Muscle of leg (tissue), 16 donors: ENCODE measurements at places on chromosomes 5 and 9.

- no peak overlapping the region for H3K27ac ChIP-seq
- peaks cover 5% of the 10 kb centered on the region for H3K4me1 ChIP-seq
- H3K36me3 ChIP-seq, result peaks cover under 1% of the 10 kb centered on the region
- H3K4me3 ChIP-seq, result no peak overlapping the region
- H3K27me3 ChIP-seq, result no peaks in the 10 kb centered on the region
These were observed 11.5 kb downstream of the SMIM3 start for GRCh38 chr5:150789943-150790611.

GRCh38 chr9:110583237-110583636, 3.7 kb upstream of the SVEP1 start:
- DNase-seq, result peak; percentile 66
- no peaks in the 10 kb centered on the region for H3K36me3 ChIP-seq
- H3K4me1 ChIP-seq, result peaks cover 7% of the 10 kb centered on the region

GRCh38 chr9:82957529-82958379, 105.2 kb downstream of the RASEF start:
- peaks cover under 1% of the 10 kb centered on the region for H3K27me3 ChIP-seq
- no peak overlapping the region for H3K4me3 ChIP-seq
- H3K27ac ChIP-seq, result no peak overlapping the region
- H3K4me1 ChIP-seq, result no peaks in the 10 kb centered on the region

- no peaks in the 10 kb centered on the region for H3K36me3 ChIP-seq
- no peak for DNase-seq
- no peak overlapping the region for H3K27ac ChIP-seq
- peaks cover 5% of the 10 kb centered on the region for H3K4me1 ChIP-seq
- H3K27me3 ChIP-seq, result no peaks in the 10 kb centered on the region
These were observed 77.3 kb upstream of the LARP1 start for GRCh38 chr5:154677921-154678320.

DNA sequence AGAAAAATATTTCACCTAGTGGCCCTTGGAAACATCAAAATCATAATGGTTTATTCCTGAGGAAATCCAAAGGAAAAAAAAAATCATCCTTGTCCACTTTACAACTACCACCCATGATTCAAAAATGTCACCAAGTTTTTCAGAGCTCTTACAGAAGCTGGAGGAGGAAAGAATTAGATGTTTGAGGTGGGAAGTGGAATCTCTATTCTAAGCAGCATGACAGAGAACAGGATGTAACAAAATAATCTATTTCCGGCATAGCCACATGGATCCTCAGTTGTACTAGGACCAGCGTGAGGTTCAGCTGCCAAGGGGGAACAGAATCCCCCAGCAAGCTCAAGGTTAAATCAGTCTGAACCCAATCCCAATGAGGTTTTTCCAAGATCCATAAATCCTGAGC, 40.2 kb downstream of the FBXW11 start:
- H3K27ac ChIP-seq, result no peak overlapping the region
- H3K27me3 ChIP-seq, result no peaks in the 10 kb centered on the region
- no peaks in the 10 kb centered on the region for H3K36me3 ChIP-seq
- no peak overlapping the region for H3K4me3 ChIP-seq

GRCh38 chr5:170631466-170632195, 127.8 kb downstream of the KCNIP1 start:
- H3K27ac ChIP-seq, result peak overlapping the region; percentile 33
- peak; percentile 84 for DNase-seq
- no peak overlapping the region for H3K4me3 ChIP-seq
- no peaks in the 10 kb centered on the region for H3K36me3 ChIP-seq
- H3K27me3 ChIP-seq, result peaks cover 4% of the 10 kb centered on the region
- H3K4me1 ChIP-seq, result peaks cover 47% of the 10 kb centered on the region

- H3K27ac ChIP-seq, result no peak overlapping the region
- peaks cover 24% of the 10 kb centered on the region for H3K27me3 ChIP-seq
- no peaks in the 10 kb centered on the region for H3K36me3 ChIP-seq
- peaks cover 2% of the 10 kb centered on the region for H3K4me1 ChIP-seq
These were observed 189.0 kb upstream of the PPP1R26 start for GRCh38 chr9:135290566-135290965.

DNA sequence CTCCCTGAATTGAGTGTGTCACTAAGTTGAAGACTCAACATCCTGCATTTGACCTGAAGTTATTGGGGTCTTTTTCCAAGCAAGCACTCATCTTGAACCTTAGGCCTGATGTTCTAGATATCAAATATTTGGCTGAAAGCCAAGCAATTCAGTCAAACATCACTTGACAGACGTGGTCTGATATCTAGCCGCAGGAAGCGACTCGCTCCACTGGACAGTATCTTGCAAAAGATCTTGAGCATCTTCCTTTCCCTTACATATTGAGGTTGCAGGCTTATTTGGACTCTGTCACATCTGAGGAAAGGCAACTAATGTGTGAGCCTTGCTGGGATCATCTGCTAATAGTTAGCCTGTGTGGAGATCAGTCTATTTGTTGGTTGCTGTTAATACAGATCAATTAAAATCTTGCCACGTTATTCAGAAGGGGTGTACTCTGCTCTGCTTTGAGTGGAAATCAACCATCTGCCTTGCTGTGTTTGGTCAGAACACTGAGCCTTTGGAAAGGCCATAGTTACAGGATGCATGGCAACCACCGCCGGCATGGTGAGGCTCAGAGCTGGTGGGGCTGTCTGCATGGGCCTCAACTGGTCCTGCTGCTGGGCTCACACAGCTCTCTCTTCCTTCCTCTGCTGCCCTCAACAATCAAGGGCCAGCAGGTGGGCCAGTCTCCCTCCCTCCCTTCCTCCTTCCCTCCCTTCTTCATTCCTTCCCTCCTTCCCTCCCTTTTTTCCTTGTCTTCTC, 166.9 kb upstream of the KLF9 start:
- no peak overlapping the region for H3K4me3 ChIP-seq
- no peaks in the 10 kb centered on the region for H3K36me3 ChIP-seq
- no peak overlapping the region for H3K27ac ChIP-seq
- H3K4me1 ChIP-seq, result peaks cover 3% of the 10 kb centered on the region
- DNase-seq, result no peak

- no peak for DNase-seq
- H3K36me3 ChIP-seq, result peaks cover 8% of the 10 kb centered on the region
- H3K4me3 ChIP-seq, result no peak overlapping the region
- H3K27ac ChIP-seq, result no peak overlapping the region
- no peaks in the 10 kb centered on the region for H3K4me1 ChIP-seq
These were observed 136.9 kb downstream of the PCSK5 start for GRCh38 chr9:76027416-76027815.

DNA sequence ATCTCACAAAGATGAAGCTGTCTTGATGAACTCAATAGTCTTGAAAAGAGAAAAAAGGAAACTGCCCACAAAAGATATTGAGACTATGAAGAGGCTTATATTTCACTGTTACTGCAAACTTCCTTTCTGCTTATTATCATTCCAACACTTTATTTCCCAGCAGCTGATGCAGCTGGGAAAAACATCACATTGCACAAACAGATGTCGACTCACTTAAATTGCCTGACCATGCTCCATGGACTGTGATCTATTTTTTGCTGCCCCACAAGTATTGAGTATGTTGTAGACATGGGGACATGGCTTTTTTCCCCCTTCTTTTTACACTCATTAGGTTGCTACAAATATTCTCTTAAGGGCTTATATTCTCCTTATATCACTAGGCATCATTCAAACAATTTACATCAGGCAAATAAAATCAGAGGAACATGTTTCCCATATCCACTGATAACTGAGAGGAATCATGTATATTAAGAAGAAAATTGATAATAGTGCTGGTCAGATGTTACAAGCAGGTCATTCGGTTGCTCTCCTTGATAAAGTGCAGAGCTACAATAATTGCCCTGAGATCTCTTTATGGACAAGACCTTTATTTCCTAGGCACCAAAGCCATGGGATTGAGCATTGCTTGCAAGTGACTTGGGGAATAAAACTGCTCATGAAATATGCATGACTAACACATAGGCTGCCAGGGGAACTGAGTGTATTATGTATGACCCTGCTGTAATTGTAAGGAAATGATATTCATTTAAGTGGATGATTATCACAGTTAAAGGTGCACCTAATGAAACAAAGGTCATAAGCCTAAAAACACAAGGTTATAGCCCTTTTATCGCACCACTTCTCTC, 509.9 kb downstream of the ZNF608 start:
- H3K36me3 ChIP-seq, result no peaks in the 10 kb centered on the region
- peaks cover 13% of the 10 kb centered on the region for H3K4me1 ChIP-seq
- no peak overlapping the region for H3K4me3 ChIP-seq

GRCh38 chr9:26112724-26113123, 434.5 kb upstream of the TUSC1 start:
- H3K4me1 ChIP-seq, result no peaks in the 10 kb centered on the region
- H3K27ac ChIP-seq, result no peak overlapping the region
- DNase-seq, result no peak
- no peaks in the 10 kb centered on the region for H3K27me3 ChIP-seq

DNA sequence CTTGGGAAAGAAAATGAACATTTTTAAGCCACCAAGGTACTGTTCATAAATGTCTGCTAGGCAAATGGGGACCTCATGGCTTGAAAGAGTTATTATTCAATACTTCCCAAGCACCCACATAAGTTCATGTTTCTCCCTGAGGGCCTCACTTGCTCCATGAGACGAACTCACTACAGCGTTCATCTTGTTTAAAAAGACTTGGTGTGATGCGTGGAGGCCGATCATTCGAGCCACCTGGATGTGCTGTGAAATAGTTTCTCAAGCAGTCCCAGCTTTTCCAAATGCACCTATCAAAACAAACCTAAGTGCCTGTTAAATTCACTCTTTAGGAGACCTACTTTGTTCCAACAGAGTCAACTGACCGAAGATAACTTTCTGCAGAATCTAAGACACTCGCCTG, 103.2 kb downstream of the LHFPL2 start:
- DNase-seq, result no peak
- H3K36me3 ChIP-seq, result peaks cover 17% of the 10 kb centered on the region
- H3K27ac ChIP-seq, result peak overlapping the region; percentile 85
- H3K27me3 ChIP-seq, result no peaks in the 10 kb centered on the region

- no peaks in the 10 kb centered on the region for H3K4me1 ChIP-seq
- H3K27me3 ChIP-seq, result peaks cover 16% of the 10 kb centered on the region
- no peaks in the 10 kb centered on the region for H3K36me3 ChIP-seq
- DNase-seq, result no peak
- no peak overlapping the region for H3K27ac ChIP-seq
These were observed 13.7 kb upstream of the CXCL14 start for GRCh38 chr5:135592312-135593045.

- no peaks in the 10 kb centered on the region for H3K36me3 ChIP-seq
- no peaks in the 10 kb centered on the region for H3K27me3 ChIP-seq
- H3K4me3 ChIP-seq, result no peak overlapping the region
- H3K27ac ChIP-seq, result no peak overlapping the region
- H3K4me1 ChIP-seq, result no peaks in the 10 kb centered on the region
- DNase-seq, result no peak
These were observed 346.9 kb downstream of the DEPDC1B start for GRCh38 chr5:60352992-60353599.

DNA sequence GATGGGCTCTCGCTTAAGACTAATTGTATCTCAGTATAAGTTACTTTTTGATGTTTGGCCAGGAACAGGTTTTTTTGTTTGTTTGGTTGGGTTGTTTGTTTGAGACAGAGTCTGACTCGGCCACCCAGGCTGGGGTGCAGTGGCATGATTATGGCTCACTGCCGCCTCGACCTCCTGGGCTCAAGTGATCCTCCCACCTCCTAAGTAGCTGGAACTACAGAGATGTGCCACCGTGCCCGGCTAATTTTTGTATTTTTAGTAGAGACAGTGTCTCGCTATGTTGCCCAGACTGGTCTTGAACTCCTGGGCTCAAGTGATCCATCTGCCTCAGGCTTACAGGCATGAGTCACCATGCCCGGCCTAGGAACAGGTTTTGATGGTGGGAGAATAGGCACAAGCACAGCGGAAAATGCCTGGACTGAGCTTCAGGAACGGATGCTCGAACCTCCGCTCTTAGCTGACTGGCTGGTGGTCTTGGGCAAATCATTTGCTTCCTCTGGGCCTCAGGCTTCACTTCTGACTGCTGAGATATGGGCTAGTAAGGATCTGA, 11.4 kb upstream of the SYNPO start:
- H3K36me3 ChIP-seq, result peaks cover 8% of the 10 kb centered on the region
- peaks cover 5% of the 10 kb centered on the region for H3K27me3 ChIP-seq
- no peak overlapping the region for H3K4me3 ChIP-seq
- DNase-seq, result no peak

- H3K27me3 ChIP-seq, result no peaks in the 10 kb centered on the region
- H3K36me3 ChIP-seq, result no peaks in the 10 kb centered on the region
- H3K27ac ChIP-seq, result no peak overlapping the region
- H3K4me3 ChIP-seq, result no peak overlapping the region
- no peak for DNase-seq
These were observed 656.5 kb downstream of the TLE1 start for GRCh38 chr9:81032831-81033230.

- H3K27me3 ChIP-seq, result no peaks in the 10 kb centered on the region
- no peak for DNase-seq
- no peak overlapping the region for H3K4me3 ChIP-seq
- no peak overlapping the region for H3K27ac ChIP-seq
- H3K4me1 ChIP-seq, result no peaks in the 10 kb centered on the region
These were observed 115.6 kb downstream of the GPR21 start for GRCh38 chr9:123149067-123149466.

GRCh38 chr9:91026266-91026665, 224.6 kb downstream of the SYK start:
- H3K27me3 ChIP-seq, result peaks cover 4% of the 10 kb centered on the region
- DNase-seq, result no peak
- H3K4me3 ChIP-seq, result no peak overlapping the region
- no peak overlapping the region for H3K27ac ChIP-seq
- no peaks in the 10 kb centered on the region for H3K36me3 ChIP-seq

DNA sequence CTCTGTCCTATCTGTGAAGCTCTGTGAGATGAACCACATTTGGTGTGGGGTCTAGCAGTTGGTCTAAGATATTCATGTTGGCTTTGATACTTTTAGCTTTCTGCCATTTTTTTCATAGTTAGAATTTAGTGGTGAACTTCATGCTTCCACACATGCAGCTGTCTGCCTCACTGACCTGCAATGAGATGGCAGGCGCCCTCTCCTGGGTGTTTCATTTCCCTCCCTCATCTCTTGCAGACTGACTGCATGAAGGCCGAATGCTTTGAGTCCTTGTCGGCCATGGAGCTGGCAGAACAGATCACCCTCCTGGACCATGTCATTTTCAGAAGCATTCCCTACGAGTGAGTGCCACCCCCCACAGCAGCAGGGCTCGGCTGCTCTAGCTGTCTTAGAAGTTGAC, 26.1 kb upstream of the CKMT2 start:
- H3K27me3 ChIP-seq, result no peaks in the 10 kb centered on the region
- peak; percentile 12 for DNase-seq
- no peak overlapping the region for H3K4me3 ChIP-seq
- H3K27ac ChIP-seq, result no peak overlapping the region
- no peaks in the 10 kb centered on the region for H3K4me1 ChIP-seq

DNA sequence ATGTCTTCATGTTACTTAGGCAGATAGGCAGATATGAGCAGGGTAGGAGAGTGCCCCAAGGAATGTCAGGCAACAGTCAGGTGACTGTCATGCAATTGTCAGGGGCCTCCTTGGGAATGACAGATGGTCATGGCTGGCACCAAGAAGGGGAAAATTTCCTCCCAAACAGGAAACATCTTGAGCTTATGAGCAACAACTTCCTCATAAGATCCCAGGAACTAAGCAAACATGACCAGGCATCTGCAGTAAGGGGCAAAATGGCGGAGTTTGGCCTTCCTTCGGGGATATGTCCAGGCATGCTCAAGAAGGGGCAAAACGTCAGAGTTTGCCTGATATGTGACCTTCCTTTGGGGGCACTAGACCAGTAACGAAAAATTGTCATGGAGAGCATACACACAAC, 591.8 kb downstream of the PDE4D start:
- no peak overlapping the region for H3K27ac ChIP-seq
- no peak overlapping the region for H3K4me3 ChIP-seq
- H3K27me3 ChIP-seq, result no peaks in the 10 kb centered on the region
- DNase-seq, result no peak
- H3K36me3 ChIP-seq, result no peaks in the 10 kb centered on the region
